T-cell (primary cell): ENCODE measurements at places on chromosomes 4 and X. TPM values are rescaled to one million over a fixed set of nuclear protein-coding genes. Genes with fewer than 3 reads are reported as not detected.

The XAGE2 gene
- total RNA-seq, result not detected

DNA sequence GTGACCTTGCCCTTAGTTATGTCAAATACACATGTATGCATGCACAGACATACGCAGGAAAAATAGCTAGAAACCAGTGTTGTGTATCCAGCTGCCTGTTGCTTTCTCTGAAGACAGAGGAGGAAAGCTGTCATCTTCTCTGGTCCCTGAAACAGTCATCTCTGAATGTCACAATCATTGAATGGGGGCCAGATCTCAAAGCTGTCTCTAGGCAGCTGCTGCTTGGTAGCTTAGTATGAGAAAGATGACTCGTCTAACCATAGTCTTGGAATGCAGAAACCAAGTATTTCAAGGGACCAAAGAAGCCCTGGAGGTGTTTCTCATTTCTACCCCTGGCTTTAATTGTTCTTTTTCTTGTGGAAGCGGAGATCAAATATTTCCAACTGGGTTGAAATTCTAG is 4.0 kb downstream of the GRIA3 start:
- H3K4me3 ChIP-seq, result no peak overlapping the region
- DNase-seq, result no peak
- no peaks in the 10 kb centered on the region for H3K36me3 ChIP-seq
- H3K27me3 ChIP-seq, result peaks cover 22% of the 10 kb centered on the region

The PABPC4L gene
- not detected for total RNA-seq

DNA sequence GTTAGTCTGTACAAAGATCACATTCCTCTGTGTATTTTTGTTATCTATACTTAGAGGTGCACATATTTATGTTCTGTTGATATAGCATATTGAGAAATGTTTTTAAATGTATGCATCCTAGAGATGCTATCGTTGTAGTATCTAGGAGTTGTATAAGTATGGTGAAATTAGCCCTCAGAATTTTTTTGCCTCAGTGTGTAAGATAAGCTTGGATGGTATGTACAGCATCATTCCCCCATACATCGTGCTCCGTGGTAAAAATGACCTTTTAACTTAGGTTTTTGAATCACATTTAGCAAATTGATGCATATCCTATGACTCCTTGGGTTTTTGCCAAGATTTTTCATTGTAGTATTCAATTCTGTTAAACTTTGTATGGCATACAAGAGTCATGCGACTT is 113.5 kb downstream of the RPA4 start:
- H3K4me3 ChIP-seq, result no peak overlapping the region
- no peaks in the 10 kb centered on the region for H3K36me3 ChIP-seq
- no peaks in the 10 kb centered on the region for H3K27me3 ChIP-seq

DNA sequence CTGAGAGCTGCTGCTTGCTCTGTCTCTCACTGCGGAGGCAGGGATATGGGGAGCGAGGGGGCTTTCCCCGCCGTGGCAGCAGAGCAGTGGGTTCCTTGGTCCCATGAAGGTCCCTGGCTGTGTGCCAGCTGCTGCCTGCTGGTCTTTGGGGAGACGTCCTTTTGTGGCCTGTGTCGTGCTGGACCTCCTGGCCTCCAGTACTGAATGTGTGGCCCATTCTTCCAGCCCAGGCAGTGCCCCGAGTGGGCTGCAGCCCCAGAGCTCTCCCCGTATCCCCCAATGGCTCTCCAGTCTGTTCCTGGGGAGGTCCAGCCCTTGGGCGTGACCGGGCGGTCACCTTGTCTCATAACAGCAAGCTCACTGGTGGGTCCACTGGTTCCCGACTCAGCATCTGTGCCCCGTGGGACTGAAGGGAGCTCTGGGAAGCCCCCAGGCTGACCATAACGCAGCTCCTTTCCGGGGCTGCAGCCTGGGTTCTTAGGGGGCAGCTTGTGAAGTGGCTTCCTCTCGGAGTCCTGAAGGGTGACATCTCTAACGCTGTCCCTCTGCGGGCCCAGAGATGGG is 115.6 kb downstream of the SMIM20 start:
- DNase-seq, result no peak
- peaks cover 9% of the 10 kb centered on the region for H3K4me1 ChIP-seq

- no peak for DNase-seq
- H3K4me3 ChIP-seq, result no peak overlapping the region
Measured at GRCh38 chrX:31981546-31982062, 909.8 kb upstream of the FTHL17 start.
